Thoracic aorta (tissue), 2 donors: ENCODE measurements at places on chromosomes 3 and 15.

DNA sequence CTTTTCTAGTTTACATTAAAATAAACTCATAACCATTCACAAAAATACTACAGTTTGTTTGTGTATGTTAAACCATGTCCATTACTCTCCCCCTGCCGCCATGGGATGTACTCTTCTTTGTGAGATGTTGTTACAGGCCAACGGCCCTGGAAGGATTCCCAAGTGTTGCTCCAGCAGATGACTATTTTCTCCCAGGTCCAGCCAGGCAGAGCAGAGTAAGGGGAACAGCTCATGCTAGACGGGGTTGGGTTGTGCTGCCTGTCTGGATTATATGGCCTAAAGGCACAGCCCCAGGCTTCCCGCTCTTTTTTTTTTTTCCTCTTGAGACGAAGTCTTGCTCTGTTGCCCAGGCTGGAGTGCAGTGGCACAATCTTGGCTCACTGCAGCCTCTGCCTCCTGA, 24.5 kb upstream of the SLCO2A1 start:
- DNase-seq, result no peak

DNA sequence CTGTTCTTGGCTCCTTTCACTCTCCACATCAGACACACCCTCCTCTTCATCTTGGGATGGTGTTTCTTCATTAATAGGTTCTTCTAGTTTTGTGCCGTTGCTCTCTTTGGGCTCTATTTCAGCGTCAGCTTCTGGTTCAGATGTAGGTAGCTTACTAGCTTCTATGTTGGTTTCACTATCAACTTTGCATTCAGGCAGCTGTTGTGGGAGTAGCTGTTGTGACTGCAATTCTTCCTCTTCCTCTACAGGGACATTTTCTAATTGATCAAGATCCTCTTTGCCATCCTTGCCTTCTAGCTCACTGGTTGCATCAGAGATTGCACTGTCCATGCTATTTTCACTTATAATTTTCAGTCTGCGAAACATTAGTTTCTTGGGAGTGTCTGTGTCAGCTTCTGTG, 80.1 kb downstream of the SETD2 start:
- DNase-seq, result no peak

DNA sequence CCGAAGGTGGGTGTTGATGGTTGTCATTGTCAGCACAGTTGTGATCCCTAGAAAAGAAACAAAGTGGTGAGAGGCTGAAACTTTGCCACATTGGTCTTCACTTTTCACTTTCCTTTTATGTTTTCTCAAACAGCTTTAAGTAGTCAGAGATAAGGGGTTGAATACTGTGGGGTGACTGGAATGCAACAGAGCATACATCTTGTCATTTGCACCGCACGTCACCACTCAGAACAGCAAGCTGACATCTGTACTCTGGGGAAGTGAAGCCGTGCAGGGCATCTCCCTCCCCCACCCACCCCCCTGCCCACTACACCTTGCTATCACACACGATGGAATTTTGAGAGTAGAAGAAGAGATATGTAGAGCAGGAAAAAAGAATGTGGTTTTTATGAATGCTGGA, 211.7 kb downstream of the GABRB3 start:
- DNase-seq, result no peak

DNA sequence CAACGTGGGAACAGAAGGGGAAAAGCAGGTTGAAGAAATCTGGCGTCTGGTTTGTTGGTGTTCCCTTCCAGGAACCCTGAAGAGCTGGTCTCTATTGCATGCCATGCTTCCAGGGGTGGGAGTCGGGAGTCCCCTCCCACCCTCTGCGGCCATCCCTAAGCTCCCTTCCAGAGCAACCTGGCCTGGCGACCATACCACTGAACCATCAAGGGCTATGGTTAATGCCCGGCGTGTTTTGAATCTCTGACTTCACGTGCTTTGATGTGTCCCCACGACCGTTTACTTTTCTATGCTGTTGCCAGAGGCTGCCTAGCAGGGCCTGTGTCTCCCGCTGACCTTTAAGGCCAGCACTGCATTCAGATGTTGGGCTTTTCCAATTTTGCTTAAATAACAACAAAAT, 696 bp upstream of the SNRK start:
- no peak for DNase-seq

- no peak for DNase-seq
Measured at GRCh38 chr3:128447561-128448013, 19.1 kb downstream of the DNAJB8 start.

DNA sequence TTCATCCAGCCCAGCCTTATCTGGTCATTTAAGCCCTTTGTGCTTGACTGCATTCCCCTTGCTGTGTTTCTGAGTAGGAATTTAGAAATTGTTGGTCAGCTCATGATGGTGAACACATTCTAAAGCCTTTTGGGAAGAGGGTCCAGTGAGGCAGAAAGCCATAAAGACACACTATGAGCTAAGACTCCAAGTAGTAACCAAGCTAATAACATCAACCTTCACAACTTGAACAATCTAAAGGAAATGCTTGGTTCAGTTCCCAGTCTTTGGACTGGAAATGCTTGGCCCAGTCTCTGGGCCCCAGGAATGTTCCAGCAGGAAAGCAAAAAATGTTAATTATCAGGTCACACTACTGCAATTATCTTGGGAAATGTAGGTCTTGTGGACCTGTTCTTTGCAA, 7.7 kb downstream of the PLSCR1 start:
- no peak for DNase-seq

DNA sequence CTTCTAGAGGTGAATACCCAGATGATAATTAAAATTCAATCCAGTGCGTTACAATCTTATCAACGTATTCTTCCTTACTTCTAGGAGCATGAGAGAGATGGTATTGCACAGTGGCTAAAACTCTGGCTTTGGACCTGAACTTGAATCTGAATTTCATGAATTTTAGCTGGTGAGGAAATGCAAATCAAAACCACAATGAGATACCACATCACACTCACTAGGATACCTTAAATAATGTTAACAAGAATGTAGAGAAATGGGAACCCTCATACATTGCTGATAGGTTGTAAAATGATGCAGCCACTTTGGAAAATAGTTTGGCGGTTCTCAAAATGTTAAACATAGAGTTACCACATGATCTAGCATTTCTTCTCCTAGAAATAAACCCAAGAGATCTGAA, 47.1 kb upstream of the TSC22D2 start:
- no peak for DNase-seq

- DNase-seq, result no peak
Measured at GRCh38 chr15:76514282-76514681, 177.7 kb downstream of the ISL2 start.

GRCh38 chr15:95557226-95558046, 773.1 kb upstream of the NR2F2 start:
- no peak for DNase-seq

DNA sequence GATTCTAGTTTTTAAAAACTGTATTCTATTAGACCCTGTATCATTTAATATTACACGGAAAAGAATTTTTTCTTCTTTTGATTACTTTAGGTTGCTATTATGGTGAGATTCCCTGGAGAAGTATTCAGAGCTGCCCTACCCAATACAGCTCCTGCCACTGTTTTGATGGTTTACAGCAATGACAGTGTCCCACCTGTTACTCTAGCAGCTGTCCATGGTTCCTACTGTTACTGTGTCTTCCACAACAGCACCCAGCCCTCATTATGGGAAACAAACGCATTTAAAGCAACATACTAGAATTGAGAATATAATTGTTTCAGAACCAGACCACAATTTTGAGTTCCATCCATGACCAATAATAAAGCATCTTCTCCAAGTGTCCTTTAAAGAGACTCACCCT, 450.7 kb downstream of the SHQ1 start:
- no peak for DNase-seq

GRCh38 chr15:36696196-36696595, 116.8 kb downstream of the CDIN1 start:
- DNase-seq, result no peak

DNA sequence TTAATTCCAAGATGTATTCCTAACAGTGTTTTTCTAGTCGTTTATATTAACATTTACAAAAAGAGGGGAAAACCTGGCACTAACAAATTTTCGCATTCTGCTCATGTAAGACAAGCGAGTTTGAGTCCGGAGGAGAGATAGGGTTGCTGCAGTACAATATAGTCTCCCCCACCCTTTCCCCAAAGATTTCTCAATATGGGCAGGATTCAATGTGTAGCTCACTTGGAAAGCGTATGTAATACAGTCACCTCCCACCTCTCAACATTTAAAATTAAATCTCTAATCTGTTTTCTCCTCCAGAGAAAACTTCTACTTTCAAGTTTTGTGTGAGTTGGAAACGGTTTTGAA, 57.9 kb downstream of the CMSS1 start:
- DNase-seq, result no peak

DNA sequence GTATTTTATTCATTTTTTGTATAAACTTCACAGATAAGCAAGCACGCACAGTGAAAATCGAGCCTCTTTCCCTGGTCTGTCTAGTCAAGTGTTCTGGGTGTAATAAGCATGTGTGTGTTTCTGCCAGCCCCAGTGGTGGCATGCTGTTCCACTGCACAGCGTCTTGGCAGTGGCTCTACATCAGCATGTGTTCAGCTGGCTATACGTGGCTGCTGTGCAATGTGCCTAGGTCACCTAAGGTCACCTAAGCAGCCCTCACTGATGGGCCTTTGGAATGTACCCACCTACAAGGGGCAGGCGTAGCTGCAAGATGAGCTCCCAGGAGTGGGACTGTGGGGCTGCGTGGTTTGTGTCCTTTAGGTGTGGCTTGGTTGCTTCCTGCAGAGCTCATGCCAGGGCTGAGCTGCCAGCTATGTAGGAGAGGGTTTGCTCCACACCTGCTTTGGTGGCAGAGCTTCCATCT, 4.9 kb downstream of the LIMD1 start:
- DNase-seq, result no peak
